ENCODE measurements at places on chromosomes 6 and 20. TPM values are rescaled to one million over a fixed set of nuclear protein-coding genes. Genes with fewer than 3 reads are reported as not detected.

The SUMO4 gene
- 3.0 TPM for total RNA-seq

The TMEM151B gene
- 0.15 TPM for total RNA-seq

The ANGPT4 gene
- total RNA-seq = 0.66 TPM

The STMND1 gene
- not detected for total RNA-seq

The GABRR1 gene
- not detected for total RNA-seq

Data from breast epithelium (tissue), 4 donors.